ENCODE measurements at places on chromosomes 16 and 17.

GRCh38 chr17:3695129-3695722, 729 bp downstream of the P2RX5 start:
- peak; percentile 56 for DNase-seq

- DNase-seq = no peak
Observed at GRCh38 chr17:39009581-39010001, 42.4 kb upstream of the FBXO47 start.

DNA sequence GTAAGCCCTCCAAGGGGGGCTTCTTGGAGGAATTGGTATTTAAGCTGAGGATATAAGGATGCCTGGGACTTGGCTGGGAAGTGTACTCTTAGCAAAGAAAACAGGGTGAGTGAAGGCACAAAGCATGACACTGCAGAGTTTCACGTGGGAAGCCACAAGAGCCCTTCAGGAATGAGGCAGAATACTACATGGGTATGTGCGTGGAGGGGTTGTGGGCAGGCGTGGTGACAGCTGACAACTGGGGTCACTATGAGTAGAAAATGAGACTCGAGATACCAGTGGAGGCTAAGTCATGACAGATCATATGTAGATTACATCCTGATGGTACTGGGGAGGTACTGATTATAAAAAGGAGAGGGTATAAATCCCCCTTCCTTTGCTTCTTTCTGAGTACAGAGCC, 78.1 kb upstream of the XYLT1 start:
- DNase-seq = no peak

- DNase-seq = no peak
Observed at GRCh38 chr17:80573701-80574100, 29.1 kb downstream of the RPTOR start.

- DNase-seq = no peak
Observed at GRCh38 chr17:77115510-77115909, 25.3 kb upstream of the SEC14L1 start.

- DNase-seq = no peak
Observed at GRCh38 chr16:84360170-84360569, 8.2 kb upstream of the ATP2C2 start.

GRCh38 chr16:85087899-85088569, 24.2 kb downstream of the CIBAR2 start:
- no peak for DNase-seq
